ENCODE measurements at places on chromosomes 13 and 19. TPM values are rescaled to one million over a fixed set of nuclear protein-coding genes. Genes with fewer than 3 reads are reported as not detected.
A peak's percentile ranks its signal among the peaks of the same experiment; 100 is the strongest.

GRCh38 chr19:1852581-1853128 lies 4.4 kb upstream of the REXO1 start:
- no peak for DNase-seq

DNA sequence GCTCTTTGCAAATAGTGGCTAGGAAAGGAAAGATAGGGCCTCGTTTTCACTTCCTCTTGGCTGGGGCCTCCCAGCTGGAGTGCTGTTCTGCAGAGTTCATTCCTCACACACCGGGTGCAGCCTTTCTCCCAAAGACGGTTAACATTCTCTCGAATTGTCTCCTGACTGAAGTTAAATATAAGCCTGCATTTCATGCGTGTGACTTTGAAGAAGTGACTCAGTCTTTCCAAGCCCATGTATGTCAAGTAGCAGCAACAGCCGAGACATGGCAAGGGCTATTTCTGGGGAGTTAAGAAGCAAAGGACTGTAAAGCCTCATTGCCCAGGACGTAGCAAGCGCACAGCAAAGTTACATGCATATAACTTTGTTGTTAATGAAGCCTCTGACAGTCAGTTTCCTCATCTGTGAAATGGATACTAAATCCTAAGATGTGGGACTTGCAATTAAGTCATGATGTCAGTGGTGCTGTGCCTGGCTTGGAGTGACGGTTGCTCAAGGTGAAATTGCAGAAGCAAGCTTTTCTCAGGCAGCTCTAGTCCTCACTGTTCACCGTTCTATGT lies 502.4 kb downstream of the MYO16 start:
- DNase-seq = no peak

Gene NPAS1
- 2.5 TPM for total RNA-seq

DNA sequence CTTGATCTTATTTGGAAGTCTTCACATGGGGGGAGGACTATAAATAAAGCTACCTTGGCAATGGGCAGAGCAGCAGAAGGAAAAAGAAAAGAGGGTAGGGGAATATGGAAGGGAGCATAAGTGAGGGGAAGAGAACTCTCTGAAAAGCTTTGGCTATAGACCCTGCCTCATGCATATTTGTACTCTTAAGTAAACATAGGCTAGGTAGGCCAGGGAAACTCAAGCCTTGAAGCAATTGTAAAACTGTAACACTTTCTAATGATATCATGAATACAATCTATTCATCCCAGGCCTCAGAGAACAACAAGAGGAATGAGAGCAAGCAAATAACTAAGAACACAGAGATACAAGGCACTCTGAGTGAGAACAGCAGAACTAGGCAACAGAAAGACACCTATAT lies 20.4 kb downstream of the MYCBP2 start:
- DNase-seq = no peak

DNA sequence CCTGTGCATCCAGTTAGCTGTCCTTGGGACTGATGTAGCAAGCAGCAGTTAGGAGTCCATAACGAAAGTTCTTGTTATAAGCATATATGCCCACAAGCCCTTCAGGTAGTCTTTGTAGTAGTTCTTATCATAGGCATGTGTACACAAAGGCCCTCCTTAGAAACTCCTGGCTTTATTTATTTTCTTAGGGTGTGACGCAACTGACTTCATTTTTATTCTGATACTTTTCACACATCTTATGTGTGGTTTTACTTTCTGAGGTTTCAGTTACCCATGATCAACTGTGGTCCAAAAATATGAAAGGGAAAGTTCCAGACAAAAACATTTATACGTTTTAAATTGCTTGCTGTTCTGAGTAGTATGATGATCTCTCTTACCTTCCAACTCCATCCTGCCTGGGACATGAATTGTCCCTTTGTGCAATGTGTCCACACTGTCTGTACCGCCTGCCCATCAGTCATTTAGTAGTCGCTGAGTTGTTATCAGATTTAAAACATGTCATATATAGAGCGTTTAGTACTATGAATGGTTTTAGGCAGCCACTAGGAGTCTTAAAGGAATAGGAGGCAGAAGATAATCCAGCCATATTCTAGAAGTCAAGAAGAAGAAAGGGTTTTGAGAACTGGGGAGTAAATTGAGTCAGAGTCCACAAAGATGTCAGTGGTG lies 19.4 kb downstream of the GPC5 start:
- no peak for DNase-seq

Gene GPC6
- total RNA-seq = 2.2 TPM

DNA sequence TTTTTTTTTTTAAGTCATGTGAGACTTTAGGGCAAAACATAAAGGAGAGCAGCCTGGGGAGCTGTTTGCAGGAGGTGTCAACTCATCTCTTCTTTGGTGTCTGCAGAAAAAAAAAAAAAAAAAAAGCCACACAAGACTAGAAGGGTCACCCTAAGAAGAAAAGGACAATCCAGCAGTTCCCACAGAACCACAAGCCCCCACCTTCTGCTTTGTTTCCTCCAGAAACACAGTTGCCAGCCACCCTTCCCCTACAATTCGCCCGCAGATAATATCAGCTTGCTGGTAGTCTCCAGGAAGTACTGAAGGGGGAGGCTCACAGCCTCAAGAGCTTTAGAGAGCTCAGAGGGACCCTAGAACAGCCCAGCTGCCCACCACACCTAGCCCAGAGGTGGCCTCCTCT lies 22.3 kb upstream of the ZBTB7A start:
- no peak for DNase-seq

DNA sequence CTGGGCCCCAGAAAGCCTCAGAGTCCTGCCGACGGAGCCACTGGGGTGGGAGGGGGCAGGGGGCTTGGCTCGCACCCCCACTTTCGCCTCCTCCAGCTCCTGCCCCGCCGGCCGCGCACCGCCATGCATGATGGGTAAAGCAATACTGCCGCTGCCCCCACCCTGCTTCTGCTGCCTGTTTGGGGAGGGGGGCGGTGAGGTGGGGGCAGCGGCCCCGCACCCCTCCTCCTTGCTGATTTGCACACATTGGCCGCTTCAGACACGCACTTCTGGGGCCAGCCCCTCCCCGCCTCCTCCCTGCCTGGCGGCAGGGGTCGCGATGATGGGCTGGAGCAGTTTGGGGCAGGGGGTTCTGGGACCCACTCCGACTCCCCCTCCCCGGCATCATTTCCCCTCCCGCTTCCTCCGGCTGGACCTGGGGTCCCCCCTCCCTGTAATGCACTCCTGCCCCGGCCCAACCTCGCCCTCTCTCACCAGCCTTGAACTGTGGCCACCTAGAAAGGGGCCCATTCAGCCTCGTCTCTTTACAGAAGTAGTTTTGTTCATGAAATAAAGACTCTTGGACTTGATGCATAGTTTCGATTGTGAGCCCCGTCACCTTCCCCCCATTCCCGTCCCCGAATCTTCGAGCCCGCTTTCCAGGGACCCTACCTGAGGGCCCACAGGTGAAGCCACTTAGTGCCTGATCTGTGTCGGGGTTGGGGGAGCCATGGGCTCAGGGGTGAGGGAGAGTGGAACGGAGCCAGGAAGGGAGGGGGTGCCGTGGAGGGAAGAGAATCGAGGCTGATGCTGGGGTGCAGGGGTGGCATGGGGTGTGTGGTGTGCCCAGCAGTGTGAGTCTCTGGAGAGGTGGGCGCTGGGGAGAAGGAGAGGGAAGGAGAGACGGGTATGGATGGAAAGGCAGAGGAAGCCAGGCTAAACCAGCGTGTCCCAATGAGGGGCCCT lies 1.4 kb upstream of the HPN start:
- DNase-seq = no peak

DNA sequence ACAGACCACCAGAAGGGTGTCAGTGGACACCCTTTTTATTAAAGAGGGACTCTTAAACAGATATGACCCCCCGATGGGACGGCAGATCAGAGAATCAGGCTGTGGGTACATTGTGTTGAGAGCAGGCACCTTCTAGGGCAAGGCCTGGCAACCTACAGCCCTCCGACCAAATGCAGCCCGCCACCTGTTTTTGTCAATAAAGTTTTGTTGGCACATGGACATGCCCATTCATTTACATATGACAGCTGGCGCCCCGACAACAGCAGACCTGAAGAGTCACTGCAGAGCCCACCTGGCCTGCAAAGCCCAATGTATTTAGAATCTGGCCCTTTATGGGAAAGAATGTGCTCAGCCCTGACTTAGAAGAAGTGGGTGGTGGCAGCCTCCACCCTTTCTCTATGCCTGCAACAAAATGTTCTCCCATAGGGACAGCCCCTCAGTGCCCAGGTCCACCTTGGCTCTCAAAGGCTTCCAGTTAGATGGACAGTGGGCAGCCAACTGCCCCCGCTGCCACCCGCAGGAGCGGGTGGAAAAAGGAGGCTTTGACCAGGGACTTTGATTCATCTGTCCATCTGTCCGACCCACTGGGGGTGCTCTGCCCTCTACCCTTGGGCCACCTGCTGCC lies 184.9 kb downstream of the PTPRS start:
- DNase-seq = no peak

Gene PSG7
- not detected for total RNA-seq

Gene SMIM17
- 0.79 TPM for total RNA-seq

Gene OVOL3
- total RNA-seq = 3.4 TPM

DNA sequence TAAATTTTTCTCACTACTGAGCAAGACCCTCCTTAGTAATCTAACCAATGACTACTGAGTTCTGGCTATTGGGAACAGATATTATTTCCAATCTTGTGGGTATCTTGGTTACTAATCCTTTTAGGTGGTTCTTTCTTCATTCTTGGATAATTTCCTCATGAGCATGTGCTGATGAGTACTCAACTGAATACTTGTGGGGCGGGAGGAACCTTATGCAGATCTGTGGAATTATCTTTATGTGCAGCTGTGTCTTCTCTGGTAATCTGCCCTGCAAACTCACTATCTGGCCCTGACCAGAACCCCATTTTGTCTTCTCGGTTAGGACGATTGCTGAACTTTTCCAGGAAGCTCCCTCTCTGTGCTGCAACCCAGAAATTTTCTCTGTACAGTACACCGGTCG lies 89.7 kb upstream of the TRPC4 start:
- DNase-seq = no peak

Gene LRFN3
- total RNA-seq = 31.7 TPM

Gene TMEM145
- total RNA-seq = 12.3 TPM

GRCh38 chr13:22173610-22174009 lies 502.7 kb downstream of the FGF9 start:
- no peak for DNase-seq

GRCh38 chr19:11457115-11457514 lies 21.7 kb downstream of the PRKCSH start:
- peak; percentile 59 for DNase-seq

DNA sequence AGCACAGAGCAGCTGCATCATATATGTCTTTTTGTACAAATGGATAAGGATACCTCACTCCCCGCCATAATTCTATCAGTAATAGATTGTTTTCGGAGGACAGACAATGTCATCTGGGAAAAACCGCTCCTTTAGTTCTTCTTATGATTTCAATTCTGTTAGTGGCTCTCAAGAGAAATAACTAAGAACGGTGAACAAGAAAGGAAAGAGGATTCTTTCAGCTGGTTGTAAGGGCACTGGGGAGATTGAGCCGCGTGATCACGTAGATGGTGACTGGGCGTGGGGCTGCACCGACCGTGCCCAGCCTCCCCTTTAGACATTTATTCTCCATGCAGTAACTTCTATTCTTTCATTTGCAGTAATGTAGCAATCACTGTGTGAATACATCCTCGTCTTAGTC lies 99.4 kb upstream of the PEG3 start:
- DNase-seq = no peak

Gene CEACAM6
- not detected for total RNA-seq

- no peak for DNase-seq
Observed at GRCh38 chr13:102774214-102774568, 605 bp upstream of the TEX30 start.

Gene LAIR1
- total RNA-seq = 6.4 TPM

Gene SBSN
- total RNA-seq = 0.16 TPM

DNA sequence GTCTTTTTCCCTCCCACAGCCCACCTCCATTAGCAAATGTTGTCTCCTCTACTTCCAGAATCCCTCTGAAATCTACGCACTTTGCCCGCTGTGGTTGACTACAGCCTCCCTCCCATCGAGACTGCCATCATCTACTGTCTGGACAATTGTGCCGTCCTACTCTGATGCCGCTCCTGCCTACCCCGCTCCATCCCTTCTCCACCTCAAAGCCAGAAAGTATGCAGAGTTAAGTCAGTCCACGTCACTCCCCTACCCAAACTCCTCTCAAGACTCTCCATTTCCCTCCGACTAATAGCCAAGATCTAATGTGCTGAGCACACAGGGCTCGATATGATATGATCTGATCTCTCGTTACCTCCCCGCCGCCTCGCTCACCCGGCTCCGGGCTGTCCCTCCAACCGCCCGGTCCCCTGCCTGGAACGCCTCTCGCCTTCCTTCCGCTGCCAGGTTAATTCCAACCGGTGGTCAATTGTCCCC lies 556 bp downstream of the CACTIN start:
- DNase-seq = no peak

Gene PRSS57
- total RNA-seq = not detected

DNA sequence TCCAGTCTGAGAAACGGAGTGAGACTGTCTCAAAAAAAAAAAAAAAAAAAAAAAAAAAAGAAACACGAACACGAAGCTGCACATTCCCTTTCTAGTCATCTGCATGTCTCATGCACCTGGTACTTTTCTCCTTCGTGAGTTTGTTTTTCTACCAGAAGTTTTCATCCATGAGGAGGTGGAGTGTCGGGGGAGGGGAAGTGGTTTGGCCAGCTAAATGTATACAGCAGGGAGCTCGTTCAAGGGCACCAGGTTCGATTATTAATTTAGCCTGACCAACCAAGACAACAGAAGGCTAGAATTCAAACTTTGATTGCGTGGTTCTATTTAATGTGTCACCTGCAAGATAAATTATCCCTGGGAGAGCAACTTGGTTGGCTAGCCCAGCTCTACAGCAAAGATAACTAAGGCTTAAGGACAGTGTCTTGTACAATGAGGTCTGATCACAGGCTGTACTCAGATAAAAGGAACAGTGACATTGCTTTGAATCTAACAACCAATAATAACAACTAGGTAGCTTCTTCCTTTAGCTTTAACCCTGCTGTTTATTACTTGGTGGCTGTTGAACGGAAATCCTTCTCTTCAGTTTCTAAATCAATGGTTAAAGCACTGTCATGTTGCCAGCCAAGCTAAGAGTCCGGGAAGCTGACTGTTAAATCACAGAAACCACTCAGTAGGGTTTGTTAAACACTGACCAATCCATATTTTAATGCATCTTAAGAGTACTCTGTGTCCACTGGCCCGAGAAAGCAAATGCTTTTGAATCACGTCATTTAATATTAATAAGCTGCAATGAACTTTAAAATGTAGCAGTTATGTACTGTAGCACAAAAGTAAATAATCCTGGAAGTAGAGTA lies 98.4 kb upstream of the STARD13 start:
- no peak for DNase-seq

Data from testis (tissue), 5 donors.